ENCODE measurements at places on chromosomes 2 and 18. TPM values are rescaled to one million over a fixed set of nuclear protein-coding genes. Genes with fewer than 3 reads are reported as not detected.

TPO gene
- not detected for total RNA-seq

SNORC gene
- total RNA-seq: 0.92 TPM

ST3GAL5 gene
- 30.2 TPM for total RNA-seq

TMEM150A gene
- total RNA-seq: 11.1 TPM

ABHD3 gene
- total RNA-seq: 6.4 TPM

CD8B2 gene
- total RNA-seq: not detected

All from smooth muscle cell of bladder (primary cell).